8988T (cell line): ENCODE measurements at places on chromosomes 6 and 20.

DNA sequence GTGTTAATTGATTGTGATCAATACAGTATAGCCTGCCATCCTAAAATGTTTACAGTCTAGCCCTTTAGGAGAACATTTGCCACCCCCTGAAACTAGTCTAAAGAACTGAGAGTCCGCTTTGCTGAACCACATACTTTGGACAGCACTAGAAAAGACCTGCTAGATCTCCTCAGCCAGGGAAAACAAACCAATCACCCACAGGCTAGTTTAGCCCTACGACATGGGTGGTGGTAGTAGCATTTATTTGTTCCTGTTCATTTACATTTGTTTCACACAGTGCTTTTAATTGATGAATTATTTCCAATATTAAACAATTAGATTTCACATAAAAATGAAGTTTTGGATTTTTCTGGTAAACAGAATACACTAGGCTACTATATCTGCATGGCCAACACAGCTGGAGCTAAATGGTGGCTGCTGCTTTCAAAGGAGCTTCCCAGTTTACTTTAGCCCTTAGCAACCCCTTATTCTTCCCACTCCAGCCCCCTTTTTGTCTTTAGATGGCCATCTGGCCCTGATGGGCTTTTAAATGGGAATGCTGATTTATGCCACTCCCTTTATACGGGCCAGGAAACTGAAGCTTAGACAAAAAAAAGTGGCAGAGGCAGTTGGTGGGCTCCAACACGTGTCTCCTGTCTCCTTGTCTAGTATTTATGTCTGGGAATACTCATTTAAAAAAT is 72.4 kb downstream of the ADGRG6 start:
- DNase-seq = no peak

DNA sequence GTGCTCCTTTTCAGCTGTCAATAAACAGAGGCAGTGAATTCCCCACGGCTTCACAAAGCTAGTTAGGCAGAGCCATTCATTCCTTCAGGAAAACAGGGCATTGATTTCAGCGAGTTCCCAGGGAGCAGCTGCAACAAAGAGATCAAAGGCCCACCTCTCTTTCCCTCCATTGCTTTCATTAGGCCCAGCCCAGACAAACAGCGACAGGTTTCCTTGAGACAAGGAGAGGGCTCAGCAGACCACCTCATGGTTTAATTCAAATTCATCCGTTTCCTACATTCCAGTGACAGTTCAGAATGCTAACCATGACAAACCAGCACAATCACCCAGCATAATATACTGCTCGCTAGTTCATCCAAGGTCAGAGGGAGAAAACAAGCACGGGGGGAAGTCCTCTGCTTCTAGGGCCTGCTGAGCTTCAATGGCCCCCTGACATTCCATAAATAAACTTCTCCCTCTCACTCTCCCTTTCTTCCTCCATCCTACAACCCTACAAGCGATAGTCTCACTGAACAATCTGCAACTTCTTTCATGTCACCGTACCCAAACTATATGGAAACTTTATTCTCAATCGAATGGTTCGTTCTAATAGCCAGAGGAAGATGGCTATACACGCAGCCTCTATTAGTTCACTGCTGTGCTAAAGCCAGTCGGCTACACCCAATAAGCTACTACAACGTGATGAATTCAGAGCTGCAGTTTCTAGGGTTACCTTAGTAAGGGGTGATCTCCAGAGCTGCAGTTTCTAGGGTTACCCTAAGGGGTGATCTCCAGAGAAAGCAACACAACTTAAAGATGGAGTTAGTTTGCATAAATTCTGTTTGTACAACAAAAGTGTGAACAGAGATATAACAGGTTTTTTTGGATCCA is 34.7 kb downstream of the PLAGL1 start:
- DNase-seq = no peak

- DNase-seq = no peak
Observed at GRCh38 chr6:37640786-37641395, 56.8 kb downstream of the MDGA1 start.

- no peak for DNase-seq
Observed at GRCh38 chr6:139373928-139374356, 506 bp downstream of the CITED2 start.

DNA sequence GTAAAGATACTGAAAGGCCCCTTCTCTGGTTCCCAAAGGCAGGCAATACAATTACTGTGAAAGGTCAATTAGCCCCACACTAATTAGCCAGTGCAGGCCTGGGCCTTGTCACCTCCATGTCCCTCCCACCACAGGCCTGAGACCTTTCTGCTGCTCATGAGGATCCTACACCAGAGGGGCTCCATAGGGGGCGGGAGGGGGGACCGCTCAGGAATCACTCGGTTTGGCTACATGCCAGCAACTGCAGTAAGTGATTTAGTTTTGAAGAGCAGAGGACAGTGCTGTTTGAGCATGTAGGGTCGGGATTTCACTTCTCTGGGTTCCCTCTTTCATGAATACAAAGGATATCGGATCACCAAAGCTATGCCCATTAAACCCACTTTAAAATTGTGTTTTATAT is 455.6 kb downstream of the PRKN start:
- DNase-seq = no peak
